Activated CD4-positive, alpha-beta memory T cell treated with anti-CD3 and anti-CD28 coated beads for 36 hours (primary cell): ENCODE measurements at places on chromosomes 6 and 20. TPM values are rescaled to one million over a fixed set of nuclear protein-coding genes. Genes with fewer than 3 reads are reported as not detected.
A peak's percentile ranks its signal among the peaks of the same experiment; 100 is the strongest.

GRCh38 chr6:155708100-155708499 lies 252.5 kb upstream of the NOX3 start:
- DNase-seq = no peak

DNA sequence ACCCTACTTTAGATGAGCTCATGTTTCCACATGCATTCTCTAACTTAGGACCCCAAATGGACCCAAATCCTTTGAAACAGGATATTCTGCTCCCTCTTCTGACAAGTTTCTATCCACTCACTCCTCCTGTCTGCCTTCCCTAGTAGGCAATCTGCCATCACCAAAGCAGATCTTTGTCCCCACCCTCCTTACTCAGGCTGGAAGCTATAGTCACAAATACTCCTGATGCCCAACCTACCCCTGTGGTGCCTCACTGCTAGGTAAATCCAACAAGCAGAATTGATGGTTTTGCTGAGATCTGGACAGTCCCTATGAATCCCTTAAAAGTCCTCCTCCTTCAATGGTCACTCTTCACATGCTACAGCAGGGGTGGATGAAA lies 21.7 kb downstream of the ELOVL5 start:
- no peak for DNase-seq

SEMG1 gene
- not detected for total RNA-seq

GRCh38 chr6:79005024-79005423 lies 73.0 kb downstream of the PHIP start:
- no peak for DNase-seq

DNA sequence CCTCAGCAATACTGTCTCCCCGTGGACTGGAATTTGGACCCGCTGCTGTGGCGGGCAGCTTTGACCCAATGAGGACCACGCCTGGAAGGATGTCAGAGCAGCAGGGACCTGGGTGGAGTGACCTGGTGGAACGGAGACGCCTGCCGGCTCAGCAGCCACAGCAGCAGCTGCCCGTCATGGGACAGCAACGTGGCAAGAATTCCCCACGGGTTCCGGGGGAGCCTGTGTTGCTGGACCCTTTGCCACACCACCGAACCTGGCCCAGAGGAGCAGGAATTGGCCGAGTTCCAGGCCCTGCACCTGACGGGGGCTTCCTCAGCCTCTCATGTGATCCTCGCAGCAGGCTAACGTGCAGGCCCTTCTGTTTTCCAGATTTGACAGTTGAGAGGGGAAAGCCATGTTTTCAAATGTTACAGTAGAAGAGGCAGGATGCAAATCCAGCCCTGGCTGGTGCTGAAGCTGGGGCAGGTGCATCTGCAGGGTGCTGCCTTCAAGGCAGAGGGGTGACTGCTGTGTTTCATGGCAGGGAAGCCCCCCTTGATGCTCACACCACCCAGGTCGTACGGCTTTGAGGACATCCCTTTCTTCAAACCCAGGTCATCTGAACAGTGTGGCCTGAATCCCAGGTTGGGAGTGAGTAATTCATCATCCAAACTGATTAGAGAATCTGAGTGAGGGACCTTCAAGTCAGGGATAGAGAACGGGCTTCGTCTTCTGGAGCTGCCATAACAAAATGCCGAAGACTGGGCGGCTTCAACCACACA lies 93.4 kb downstream of the THBS2 start:
- no peak for DNase-seq

DNA sequence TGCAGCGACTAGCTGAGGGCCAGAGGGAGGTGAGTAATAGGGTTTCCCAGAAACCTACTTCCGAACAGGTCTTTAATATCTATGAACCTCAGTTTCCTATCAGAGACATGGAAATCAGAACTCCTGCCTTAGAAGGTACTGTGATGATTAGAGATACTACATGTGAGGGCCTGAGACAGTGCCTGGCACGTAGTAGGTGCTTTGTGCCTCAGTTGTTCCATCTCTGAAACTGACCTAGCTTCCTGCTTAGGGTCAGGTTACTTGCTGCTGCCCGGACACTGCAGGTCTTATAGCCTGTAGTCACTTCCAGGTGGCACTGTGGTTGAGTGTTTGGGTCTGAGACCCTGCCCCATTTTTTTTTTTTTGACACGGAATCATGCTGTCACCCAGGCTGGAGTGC lies 20.9 kb downstream of the RAB44 start:
- no peak for DNase-seq

DNA sequence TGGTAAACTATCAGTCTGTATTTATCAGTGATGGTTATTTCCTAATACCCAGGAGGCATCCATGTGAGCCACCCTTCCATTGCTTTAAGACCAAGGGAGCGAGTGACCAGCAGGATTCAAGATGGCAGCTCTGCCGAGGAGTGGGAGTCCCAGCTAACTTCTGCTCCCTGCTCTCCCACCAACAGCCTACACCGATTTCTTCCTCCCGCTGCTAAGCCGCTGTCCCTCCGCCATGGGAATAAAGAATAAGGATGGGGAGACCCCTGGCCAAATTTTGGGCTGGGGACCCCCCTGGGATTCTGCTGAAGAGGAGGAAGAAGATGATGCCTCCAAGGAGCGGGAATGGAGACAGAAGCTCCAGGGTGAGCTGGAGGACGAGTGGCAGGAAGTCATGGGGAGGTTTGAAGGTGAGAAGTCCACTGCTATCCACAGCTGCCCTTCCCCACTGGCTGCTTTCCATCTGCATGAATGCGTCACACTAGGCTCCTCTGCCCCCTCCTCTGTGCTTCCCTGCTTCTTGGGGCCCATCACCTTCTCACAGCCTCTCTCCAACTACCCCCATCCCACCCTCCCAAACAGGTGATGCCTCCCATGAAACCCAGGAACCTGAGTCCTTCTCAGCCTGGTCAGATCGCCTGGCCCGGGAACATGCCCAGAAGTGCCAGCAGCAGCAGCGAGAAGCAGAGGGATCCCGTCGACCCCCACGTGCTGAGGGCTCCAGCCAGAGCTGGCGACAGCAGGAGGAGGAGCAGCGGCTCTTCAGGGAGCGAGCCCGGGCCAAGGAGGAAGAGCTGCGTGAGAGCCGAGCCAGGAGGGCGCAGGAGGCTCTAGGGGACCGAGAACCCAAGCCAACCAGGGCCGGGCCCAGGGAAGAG lies 10.3 kb downstream of the NFKBIL1 start:
- DNase-seq = no peak

GRCh38 chr6:43771858-43772680 lies 2.1 kb downstream of the VEGFA start:
- DNase-seq = peak; percentile 80

- DNase-seq = peak; percentile 15
These were observed 84.6 kb upstream of the SGK1 start for GRCh38 chr6:134402372-134402984.

- no peak for DNase-seq
These were observed 183.1 kb downstream of the NFATC2 start for GRCh38 chr20:51359401-51359800.

DNA sequence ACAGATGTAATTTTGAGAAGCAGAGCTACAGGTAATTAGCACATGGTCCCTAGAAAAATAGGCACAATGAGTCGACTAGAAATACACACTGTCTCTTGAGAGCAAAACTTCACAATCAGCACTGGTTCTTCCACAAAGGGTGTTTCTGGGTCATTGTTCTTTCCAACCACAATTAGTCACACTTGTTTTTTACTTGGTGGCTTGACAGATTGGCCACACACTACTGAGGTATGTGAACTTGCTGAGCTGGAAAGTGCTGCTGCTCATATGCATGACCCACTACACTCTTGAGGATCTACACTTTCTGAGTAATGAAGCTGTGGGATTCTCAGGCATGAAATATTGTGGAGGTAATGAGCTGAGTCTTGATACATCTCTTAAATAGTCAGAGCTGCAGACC lies 347.7 kb downstream of the BCKDHB start:
- peak; percentile 11 for DNase-seq
